Body of pancreas (tissue), 4 donors: ENCODE measurements at places on chromosomes 7 and 10. TPM values are rescaled to one million over a fixed set of nuclear protein-coding genes. Genes with fewer than 3 reads are reported as not detected.

DNA sequence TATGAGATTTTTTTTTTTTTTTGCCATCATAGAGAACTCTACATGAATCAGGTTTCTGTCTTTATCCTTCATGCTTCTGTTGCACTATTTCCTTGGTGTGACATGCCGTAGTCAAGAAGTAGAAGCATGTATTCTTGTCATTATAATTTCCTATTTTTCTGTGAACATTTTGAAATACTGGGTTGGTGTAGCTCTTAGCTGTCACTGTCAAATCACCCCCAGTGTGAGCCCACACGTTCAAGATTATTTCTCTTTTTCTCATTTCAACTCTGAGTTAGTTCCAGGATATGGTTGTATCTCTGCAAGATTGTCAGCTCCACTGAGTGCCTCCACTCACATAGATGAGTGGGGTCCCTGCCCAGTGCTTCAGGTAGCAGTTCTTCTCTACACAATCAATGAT lies 209.5 kb downstream of the NRG3 start:
- no peak for DNase-seq

DNA sequence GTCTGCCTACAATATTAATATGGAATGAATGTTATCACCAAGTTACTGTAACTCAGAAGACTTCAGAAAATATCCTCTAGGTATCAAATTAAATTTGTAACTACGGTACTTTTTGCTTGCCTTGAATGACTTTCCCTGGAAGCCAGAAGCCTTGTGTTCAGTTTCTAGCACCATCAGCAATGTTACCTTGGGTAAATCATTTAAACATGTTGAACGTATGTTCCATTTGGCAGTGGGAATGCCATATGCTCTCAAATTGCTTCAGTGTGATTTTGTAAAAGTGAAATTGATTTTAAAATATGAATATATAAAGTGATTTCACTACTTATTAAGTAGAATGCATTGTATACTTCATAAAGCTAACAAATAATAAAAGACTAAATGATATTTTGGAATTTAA lies 11.2 kb downstream of the RPA3 start:
- DNase-seq = no peak

- no peak for DNase-seq
Measured at GRCh38 chr7:157027568-157028198, 17.2 kb upstream of the MNX1 start.

ZNF786 gene
- 5.9 TPM for total RNA-seq

HOXA1 gene
- not detected for total RNA-seq
